ENCODE measurements at places on chromosomes 3 and 15.

DNA sequence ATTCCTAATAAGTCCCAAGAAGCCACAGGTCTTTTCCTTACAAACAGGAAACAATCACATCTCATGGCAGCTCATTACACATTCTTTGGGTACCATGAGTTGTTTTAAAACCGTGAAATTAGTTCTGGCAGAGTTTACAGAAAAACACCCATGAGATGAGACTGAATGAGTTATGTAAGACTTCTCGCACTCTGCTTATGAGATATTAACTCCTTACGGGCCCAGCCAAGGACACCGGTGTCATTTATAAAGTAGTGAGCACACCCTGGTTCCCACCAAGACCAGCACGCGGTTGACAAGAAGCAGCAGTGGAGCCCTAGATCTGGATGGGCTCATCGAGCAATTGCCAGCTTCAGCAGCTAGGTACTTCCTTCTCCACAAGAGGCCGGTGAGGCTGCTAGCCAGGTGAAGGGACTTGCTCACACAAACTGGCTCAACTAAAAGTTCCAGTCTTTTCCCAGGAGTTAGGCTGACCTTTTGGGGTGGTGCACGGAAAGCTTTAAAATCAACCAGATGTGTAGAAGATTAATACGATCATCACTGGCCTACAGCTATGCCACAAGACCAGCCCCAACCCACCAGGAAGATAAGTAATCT, 318.6 kb upstream of the ICE2 start:
- no peak for DNase-seq

- DNase-seq, result no peak
Observed at GRCh38 chr3:165643425-165643824, 193.8 kb downstream of the BCHE start.

DNA sequence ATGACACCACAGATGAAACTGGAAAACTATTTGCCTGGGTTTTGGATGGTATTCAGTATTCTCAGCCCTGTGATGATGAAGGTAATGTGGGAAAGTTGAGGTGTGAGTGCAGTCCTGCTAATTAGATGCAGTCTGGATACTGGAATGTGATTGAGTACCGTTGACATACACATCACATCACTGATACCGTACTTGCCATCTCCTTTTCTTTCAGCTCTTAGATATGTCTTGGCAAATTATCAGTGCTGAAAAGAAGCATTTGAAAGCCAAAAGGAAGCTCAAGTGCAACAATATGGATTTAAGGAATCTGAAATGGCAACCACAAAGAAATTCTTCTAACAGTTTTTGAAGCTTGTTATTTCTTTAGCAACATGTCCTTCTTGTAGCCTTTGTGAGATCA, 381.4 kb upstream of the TGFBR2 start:
- DNase-seq, result no peak

DNA sequence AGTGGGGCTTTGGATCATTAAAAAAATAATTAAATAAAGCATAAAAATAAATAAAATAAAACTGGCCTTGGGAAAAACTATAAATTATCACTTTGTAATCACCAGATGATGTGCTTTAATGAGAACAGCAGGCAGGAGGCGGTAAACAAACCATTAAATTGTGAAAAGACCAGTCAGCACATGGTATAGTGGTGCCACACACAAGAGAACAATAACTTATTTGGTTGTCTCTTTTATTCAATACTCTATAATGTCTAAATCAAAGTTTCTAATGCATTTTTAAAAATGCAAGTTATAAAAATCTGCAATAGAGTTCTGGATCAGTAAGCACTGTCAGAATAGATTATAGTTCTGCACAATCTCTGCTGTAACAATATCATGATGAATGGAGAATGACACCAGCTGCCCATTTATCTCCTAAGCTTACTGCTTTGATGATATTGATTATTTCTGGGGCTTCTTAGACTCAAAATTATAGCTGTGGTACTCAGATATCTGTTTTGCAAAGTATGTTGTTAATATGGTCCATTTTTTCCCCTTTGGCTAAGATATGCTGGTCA, 259.3 kb downstream of the NAALADL2 start:
- no peak for DNase-seq

DNA sequence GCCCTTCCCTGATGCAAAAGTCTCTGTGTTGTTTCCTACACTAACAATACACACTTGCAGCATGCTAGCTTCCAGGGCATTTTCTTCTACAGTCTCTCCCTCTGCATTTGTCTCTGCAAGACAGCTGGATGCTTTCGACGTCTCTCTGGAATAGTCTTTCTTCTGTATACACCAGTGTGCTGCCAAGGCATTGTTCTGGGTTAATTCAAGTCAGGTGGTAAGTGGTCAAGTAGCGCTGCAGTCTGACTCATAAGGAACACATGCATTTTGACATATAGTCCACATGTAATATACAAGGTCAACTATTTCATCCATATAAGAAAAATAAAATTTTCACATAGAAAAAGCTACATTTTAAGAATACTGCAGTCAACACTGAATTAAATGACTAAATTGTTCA, 92.7 kb downstream of the MYLK start:
- no peak for DNase-seq

DNA sequence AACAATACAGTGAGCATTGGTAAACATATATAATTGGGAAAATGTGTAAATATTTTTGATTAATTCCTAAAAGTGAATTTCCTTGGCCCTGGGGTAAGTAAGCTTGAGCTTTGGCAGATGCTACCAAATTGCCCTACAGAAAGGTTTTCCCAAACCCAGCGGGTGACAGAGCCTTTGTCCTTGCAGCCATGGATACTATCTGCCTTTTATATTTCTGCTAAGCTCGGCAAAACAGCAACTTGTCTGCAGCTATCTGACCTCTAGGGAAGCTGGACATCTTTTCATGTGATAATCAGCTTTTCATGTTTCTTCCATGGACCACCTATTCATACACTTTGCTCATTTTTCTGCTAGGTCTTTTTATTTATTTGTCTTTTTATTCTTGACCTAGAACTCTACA, 64.7 kb upstream of the SEC22A start:
- DNase-seq, result no peak

- no peak for DNase-seq
Observed at GRCh38 chr3:16346413-16347081, 81.5 kb downstream of the OXNAD1 start.

GRCh38 chr3:181726351-181727330, 14.9 kb downstream of the SOX2 start:
- DNase-seq, result no peak
